ENCODE measurements at places on chromosomes 13 and 19.

GRCh38 chr13:85557691-85558467 is 241.3 kb downstream of the SLITRK6 start:
- DNase-seq = no peak

DNA sequence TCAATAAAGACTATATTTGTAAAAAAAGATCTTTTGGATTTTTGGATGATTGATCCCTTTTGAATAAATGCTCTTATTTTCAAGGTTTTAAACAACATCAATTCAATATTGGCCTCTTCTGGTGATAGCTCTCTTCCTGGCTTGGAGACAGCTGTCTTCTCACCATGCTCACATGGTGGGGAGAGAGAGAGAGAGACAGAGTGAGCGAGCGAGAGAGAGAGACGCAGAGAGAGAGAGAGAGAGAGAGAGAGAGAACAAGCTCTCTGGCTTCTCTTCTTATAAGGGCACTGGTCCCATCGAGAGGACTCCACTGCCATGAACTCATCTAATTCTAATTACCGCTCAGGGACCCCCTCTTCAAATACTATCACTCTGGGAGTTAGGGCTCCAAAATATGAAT is 32.1 kb upstream of the FARP1 start:
- no peak for DNase-seq

- DNase-seq = no peak
Measured at GRCh38 chr19:14901675-14902260, 15.8 kb upstream of the OR7A17 start.

- DNase-seq = no peak
Measured at GRCh38 chr19:38809592-38810252, 3.0 kb downstream of the LGALS4 start.

GRCh38 chr19:40693150-40693788 is 2.8 kb upstream of the NUMBL start:
- DNase-seq = no peak

DNA sequence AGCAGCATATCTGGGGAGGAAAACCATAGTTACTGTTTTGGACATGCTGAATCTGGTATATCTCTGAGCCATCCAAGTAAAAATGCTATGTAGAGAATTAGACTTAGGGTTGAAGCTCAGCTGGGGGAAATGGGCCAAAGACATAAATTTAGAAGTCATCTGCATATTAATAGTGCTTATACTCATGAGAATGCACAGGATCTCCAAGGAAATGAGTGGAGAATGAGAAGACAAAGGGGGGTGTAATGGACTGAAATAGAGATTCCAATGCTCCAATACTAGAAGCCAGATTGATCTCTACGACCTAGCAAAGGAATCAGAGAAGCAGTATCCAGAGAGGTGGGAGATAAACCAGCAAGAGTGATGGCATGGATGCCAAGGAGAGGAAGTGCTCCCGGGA is 10.3 kb upstream of the FAM124A start:
- no peak for DNase-seq

GRCh38 chr19:940591-941291 is 14.9 kb downstream of the ARID3A start:
- DNase-seq = peak; percentile 54

Measured in OCI-M1 (cell line).